ENCODE measurements at places on chromosomes 5 and 9.

DNA sequence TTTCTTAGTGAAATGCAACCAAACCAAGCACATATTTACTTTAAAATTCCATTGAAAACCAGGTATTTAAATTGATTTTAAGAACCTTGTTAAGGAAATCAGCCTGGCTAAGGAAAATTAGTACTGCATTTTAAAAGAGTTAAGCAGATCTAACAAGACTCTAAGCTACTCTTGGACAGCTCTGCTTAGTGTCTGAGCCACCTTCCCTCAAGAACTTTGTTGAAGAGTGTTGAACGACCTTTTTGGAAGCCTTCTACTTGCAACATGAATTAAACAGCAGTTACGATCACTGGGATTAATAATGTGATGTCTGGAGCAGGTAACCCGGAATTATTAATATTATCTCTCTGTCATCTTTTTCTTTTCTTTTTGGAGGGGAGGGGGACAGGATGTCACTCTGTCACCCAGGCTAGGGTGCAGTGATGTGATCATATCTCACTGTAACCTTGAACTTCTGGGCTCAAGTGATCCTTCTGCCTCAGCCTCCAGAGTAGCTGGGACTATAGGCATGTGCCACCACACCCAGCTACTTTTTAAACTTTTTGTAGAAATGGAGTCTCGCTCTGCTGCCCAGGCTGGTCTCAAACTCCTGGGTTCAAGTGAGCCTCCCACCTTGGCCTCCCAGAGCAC is 74.7 kb downstream of the ANKRD55 start:
- peak; percentile 6 for DNase-seq

DNA sequence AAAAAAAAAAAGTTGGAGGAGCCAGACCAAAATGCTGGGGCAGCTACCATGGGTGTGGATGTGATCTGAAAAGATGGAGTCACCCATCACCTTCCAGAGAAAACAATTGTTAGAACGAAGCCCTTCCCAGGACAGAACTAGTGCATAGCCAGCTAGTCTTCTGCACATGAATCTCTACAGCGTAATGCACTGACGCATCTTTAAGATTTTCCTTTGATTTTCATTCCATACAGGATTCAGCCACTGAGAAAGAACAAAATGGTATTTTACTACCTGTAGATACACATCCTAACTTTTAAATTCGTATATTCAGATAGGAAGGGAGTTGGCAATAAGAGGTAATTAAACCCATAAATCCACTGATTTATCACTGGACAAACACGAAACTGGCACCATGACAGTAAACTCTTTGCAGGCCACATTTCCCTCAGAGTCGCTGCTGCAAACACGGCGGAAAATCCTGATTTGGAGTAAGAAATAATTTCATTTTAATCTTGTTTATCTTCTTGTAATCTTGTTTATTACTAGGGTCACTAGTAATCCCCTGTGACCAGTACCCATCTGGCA is 206.6 kb downstream of the SPOCK1 start:
- DNase-seq = no peak

DNA sequence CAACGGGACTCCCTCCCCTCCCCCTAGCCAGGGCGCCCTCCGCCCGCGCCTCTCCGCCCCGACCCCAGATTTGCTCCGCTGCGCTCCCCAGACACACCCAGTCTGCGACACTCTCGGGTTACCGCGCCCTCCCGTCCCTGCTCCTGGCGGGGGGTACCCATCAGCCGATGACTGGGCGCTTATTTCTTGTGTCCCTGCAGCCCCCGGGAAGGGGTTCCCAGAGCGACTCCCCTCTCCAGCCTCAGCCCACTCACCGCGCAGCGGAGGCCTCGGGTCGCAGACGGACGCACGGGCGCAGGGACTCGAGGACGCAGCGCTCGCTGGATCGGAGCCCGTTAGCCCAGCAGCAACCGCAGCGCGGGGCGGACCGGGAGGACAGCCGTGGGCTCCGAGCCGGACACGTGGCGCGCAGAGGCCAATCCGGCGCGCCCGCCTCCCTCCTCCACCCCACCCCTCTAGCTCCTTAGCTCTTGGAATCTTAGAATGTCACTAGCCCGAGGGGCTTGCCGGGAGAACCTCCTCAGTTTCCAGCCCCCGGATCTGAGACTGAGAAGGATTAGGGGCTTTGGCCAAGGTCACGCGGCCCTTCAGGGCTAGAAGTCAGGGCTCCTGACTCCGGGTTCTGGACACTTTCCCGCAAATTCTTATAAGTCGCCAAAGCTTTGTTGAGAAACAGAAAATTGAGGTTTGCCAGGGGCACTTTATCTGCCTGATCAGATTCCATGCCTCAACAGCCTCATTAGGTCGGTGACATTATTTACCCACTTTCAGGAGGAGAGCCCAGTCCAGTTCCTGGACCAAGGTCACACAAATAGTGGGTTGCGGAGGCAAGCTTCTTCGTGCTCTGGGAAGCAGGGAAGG is at the start of gene ANXA6:
Gene ANXA6 (minus strand): TSS at position 354 of the 861 bp plus-strand sequence. CDS start 9,878 bp downstream, outside the sequence.
- peak; percentile 82 for DNase-seq

- DNase-seq = no peak
These were observed 256.9 kb downstream of the DMAC1 start for GRCh38 chr9:7542693-7543092.

- DNase-seq = no peak
These were observed 67.2 kb upstream of the ANGPTL2 start for GRCh38 chr9:127189628-127190027.

DNA sequence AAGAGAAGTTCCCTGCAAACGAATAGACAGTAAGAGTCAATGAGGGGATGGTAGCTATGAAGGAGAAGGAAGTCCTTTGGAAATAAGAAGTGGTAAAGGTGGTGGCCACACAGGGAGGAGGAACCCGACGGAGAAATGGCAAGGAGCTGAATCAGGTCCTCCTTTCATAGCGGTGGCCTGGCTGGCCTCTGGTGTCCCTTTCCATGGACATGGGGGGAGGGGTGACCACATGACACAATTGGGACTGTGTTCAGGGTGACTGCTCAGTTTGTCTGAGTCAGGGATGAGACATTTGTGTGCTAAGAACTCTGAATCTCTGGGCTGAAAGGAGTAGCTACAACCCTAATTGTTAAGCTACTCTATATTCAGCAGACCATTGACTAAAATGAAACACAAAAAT is 28.7 kb upstream of the TIMD4 start:
- no peak for DNase-seq

GRCh38 chr9:114757984-114758383 is 47.9 kb downstream of the TNFSF15 start:
- DNase-seq = no peak

- no peak for DNase-seq
These were observed 14.2 kb downstream of the GLIPR2 start for GRCh38 chr9:36150574-36151315.

DNA sequence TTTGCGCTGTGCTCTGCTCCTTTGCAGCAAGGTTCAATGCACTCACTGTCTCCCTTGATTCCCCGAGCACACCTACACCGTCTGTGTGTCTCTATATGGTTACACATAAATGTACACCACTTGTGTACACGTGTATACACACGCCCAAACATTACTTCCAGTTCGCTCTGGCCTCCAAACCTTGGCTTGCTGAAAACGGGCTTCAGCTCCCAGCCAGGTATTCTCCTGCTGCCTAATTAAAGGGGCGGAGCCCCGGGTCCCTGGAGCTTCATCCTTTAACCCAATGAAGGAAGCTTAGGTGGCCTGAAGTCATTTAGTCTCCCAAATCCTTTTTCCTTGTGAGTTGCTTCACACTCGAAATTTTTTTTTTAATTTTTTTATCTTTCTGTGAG is 4.6 kb downstream of the ISL1 start:
- DNase-seq = no peak

GRCh38 chr5:179279347-179280094 is 65.7 kb downstream of the ADAMTS2 start:
- DNase-seq = no peak

- no peak for DNase-seq
These were observed 420.9 kb downstream of the SPOCK1 start for GRCh38 chr5:137078171-137078665.

- peak; percentile 31 for DNase-seq
These were observed 12.5 kb downstream of the OR2S2 start for GRCh38 chr9:35945341-35946018.

GRCh38 chr5:52800394-52801213 is 12.9 kb downstream of the ITGA1 start:
- DNase-seq = no peak

Measured in stimulated activated effector memory CD8-positive, alpha-beta T cell treated with anti-CD3 and anti-CD28 coated beads, Interleukin-12 subunit alpha, Interleukin-12 subunit beta, amount 100 ng/mL, for 72 hours (primary cell).